ENCODE measurements at places on chromosomes 2 and 18.

DNA sequence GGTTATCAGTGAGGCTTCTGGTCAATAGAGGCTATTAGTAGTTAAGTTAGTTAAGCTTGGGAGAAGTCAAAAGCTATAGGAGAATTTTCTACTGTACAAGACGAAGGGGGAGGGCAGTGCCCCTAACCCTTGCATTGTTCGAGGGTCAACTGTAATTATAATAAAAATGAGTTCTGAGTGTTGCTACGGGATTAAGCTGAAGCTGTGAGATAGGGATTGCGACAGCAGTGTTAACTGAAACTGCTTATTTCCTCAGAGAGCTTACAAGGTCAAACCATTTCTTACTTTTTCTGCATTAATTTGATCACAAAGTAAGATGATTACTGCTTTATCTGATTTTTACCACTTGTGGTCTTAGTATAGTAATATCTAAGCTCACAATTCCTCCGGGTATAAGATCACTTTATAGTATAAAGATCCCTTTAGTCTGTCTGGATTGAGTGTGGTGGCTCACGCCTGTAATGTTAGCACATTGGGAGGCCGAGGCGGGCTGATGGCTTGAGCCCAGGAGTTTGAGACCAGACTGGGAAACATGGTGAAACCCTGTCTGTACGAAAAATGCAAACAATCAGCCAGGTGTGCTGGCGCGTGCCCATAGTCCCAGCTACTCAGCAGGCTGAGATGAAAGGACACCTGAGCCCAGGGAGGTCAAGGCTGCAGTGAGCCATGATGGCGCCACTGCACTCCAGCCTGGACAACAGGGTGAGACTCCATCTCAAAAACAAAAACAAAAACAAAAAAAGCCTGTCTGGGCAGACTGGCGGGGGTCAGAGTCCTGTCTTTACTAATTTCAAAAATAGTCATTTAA, 119.5 kb upstream of the TLK1 start:
- no peak for DNase-seq

DNA sequence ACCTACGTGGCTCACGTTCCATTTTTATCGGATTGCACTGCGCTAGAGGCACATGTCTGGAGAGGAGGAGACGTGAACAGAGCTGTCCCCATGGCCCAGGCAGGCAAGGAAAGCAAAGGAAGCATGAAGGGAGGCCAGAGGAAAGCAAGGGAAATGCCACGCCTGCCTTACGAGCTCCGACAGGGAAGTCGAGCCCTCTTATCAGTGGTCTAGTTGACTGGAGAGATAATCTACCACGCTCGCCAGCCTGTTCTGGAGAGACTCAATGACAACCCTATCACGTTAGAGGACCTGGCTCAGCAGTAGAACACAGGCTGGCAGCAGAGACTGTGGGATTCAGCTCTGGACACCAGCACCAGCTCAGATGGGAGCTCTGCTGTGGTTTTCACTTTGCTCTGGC, 202.6 kb upstream of the ID2 start:
- DNase-seq, result no peak

DNA sequence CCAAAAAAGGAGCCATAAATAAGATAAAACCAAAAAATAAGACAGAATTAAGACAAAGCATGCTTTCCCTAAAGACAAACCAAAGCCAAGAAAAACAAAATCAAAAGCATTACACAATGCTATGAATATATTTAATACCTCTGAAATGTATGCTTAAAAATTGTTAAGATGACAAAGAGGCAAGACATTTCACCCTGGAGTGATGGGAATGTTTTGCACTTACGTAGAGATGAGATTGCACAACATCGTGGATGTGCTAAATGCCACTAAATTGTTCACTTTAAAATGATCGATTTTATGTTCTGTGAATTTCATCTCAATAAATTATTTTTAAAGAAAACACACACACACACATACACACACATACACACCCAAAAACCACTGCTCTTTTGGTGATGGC, 386.6 kb upstream of the KLHL29 start:
- no peak for DNase-seq

DNA sequence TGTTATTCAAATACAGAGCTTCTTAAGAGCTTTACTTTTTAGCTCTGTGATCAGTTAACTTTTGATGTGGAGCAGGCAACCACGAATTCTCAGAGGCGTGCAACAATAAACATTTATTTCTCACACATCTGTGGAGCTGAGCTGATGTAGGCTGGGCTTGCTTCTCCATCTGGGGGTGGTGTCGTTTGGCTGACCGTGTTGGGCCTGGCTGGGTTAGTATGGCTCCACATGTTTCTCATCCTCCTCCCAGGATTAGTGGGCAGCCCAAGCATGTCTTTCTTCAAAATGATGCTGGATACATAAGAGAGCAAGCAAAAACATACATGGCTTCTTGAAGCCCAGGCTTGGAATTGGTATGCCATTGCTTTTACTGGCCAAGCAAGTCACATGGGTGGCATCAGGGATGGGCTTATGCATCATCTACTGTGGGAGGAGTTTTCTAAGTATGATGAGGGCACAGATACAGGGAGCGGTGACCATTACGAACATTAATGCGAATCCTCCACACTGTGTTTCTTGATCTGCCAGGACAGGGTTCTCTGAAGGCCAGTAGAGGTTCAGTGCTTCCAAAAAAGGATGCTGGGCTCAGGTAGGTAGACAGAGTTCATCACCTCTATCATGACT, 157.0 kb upstream of the TNP1 start:
- no peak for DNase-seq

- DNase-seq, result no peak
Measured at GRCh38 chr2:43427032-43427424, 168.8 kb downstream of the THADA start.

DNA sequence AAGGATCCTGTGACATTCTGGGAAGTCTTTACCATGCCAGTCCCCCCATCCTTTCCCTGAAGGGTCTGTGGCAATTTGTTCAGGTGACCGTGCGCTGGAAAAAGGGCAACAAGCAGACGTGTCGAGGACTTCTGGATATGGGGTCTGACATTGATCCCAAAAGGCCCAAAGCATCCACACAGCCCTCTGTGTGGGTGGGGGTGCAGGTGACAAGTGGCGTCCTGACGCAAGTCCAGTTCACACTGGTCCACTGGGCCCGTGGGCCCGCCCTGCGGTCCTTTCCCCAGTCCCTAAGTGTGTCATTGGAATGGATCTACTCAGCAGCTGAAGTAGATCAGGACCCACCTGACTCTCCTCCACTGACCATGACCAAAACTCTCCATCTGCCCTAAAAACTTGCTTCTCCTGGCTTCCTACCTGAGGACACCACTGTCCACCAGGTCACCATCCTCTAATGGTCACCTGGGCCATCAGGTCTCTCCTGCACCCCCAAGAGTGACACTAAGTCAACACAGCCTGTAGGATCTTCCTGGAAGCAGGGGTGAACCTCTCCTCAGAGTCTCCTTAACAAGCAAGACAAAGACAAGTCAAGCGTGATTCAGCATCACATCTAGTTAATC, 85.6 kb upstream of the SLC66A3 start:
- no peak for DNase-seq

- no peak for DNase-seq
Measured at GRCh38 chr2:68717305-68717661, 17.3 kb upstream of the ARHGAP25 start.

- peak; percentile 77 for DNase-seq
Measured at GRCh38 chr2:74715081-74715791, 61.2 kb downstream of the SEMA4F start.

- no peak for DNase-seq
Measured at GRCh38 chr18:12768625-12769024, 65.8 kb downstream of the PSMG2 start.

DNA sequence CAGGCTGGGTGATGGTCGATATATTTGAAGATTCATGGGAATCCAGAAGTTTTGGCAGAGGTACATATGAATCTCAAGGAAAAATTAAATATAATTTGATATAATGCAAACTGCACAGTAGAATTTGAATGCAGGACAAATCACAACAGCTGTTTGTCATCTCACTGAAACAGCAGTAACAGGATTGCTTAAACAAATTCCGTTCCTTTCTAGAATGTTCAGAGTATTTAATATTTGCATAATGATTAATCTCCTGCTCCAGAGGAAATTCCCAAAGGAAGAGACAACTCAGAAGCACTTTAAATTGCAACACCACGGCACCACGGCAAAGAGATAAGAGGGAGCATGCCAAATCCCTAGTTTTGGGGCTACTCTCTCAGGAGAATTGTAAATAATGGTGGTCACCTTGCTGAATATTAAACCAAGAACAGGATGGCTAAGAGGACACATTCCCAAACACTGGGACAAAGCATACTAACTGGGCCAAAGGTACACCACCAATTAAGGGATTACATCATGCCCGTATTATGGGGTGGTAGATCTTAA, 67.8 kb upstream of the MAP4K3 start:
- DNase-seq, result no peak

- no peak for DNase-seq
Measured at GRCh38 chr2:198883604-198884003, 574.1 kb downstream of the SATB2 start.

- DNase-seq, result no peak
Measured at GRCh38 chr2:148819019-148819585, 55.9 kb upstream of the KIF5C start.

GRCh38 chr18:79956276-79956675, 4.8 kb upstream of the SLC66A2 start:
- DNase-seq, result no peak

DNA sequence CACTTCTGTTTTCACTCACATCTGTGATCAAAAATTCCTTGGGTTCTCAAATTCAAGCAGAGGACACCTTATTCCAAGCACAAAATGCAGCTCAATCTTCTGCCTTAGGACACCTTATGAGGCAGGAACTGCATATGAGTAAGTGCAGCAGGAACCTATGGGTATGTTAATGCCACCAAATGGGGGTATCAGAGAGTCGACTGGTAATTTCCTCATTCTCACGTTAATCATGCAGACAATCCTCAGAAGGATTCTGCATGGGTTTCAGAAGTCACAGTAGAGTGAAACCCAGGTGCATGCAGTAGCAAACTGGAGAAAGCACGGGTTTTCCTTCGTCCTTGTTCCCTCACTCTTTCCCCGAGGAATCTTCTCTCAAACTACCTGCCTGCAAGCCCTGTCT, 452.8 kb downstream of the CBLN2 start:
- no peak for DNase-seq

DNA sequence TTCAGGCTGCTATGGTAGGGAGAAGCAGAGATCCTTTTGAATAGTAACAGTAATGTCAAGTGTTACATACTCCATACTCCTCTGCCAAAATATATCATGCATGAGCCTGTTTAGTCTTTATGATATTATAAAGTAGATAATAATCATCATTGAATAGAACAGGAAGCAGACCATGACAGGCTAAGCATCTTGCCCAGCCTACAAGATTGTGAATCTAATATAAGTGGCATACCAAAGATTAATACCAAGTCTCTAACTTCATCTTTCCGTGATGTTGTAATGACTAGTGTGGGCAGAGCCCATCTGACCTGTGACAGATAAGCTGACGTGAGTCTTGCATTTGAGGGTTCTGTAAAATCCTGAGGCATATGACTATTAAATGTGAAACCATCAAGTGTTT, 13.1 kb downstream of the NDUFB3 start:
- no peak for DNase-seq

DNA sequence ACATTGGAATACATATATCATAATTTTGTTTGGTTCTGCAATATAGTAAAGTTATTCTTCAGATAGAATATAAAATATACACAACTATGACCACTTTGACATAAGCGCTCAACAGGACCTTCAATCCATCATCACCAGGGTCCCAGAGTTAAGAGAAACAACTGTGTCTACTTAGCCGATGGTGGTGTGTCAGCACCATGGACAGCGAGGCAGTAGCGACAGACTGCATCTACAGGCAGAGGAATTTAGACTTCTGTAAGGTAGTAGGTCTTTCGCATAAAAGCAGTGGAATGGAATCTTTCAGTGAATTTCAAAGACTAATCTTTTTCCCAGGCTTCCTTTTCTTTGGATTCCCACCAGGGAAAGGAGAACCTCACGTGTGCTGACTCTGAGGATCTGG, 20.5 kb upstream of the LRPPRC start:
- DNase-seq, result no peak

- no peak for DNase-seq
Measured at GRCh38 chr2:98346311-98347236, at the start of gene CNGA3. Gene CNGA3, plus strand, starts transcription at chr2:98346456. Its CDS starts 23,520 bp downstream, at chr2:98369976.

- DNase-seq, result no peak
Measured at GRCh38 chr2:48043746-48044145, 137.4 kb upstream of the FBXO11 start.

- no peak for DNase-seq
Measured at GRCh38 chr2:102634831-102635241, 15.5 kb downstream of the SLC9A2 start.

DNA sequence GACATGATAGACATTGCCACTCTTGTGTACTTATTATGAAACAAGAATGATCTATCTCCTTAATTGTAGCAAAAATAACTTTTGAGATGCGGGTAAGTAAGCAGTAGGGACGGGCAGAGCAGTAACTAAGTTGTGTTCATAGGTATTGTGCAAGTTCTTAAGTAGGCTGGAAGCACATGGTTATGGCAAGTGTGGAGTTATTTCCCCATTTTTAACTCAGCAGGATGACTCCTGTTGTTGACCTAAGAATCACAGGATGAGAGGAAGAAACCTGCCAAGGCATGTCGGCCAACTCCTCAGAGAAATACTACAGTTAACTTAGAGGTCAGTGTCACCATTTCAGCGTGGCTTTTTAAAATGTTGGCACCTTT, 51.1 kb upstream of the FN1 start:
- no peak for DNase-seq

DNA sequence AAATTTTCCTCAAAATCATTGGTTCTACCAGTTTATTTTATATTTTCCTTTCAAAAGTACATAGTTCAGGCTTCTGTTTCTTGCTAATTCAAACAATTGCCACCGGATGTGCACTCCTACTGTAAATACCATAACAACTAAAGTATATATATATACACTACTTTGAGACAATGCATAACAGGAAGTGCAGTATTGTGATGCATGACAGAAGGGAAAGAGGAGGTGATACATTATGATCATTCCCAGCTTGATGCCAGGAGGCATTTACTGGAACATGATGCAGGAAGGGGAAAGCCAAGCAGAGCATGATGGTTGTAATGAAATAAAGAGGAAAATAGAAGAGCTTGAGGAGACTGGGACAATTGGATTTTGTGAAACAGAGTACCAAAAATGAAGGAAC, 215.2 kb upstream of the NT5C1B start:
- DNase-seq, result no peak

GRCh38 chr2:201194097-201194496, 11.2 kb downstream of the CASP10 start:
- no peak for DNase-seq
